KBM-7 (cell line): ENCODE measurements at places on chromosomes 6 and 20.

DNA sequence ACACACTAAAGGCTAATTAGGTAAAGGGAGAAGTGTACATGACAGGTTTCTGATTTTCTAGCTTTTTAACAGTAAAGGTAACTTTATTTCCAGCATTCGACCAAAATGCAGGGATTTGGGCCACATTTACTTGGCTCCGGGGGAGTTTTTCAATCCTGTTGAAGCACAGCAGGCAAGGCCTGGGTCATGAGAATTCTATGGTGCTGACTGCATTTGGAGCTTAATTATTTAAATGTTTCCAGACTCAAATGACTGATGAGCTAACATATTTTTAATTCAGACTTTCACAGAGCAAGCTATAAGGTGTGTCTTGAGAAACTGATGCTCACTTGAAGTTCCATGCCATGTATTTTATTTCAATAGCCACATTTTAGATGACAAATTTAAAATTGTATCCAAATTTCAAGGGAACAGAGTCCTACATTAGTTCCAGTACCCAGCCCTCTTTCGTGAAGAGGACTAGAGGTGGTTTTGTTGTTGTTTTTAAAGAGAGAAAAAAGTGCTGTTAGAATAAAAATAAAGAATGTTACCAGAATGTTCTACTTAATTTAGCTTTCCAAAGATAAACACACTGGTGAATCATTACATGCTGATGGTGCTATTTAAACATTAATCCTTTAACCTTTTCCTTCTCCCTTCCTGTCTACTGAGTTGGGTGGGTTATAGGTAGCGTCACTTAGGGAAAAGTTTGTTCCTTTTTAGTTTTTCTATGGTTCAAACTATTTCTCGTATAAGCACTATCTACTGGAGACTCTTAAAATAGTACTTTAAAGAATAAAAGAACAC, 82.3 kb upstream of the PHACTR2 start:
- no peak for DNase-seq

GRCh38 chr20:19757487-19758132, 448 bp upstream of the RIN2 start:
- peak; percentile 93 for DNase-seq

DNA sequence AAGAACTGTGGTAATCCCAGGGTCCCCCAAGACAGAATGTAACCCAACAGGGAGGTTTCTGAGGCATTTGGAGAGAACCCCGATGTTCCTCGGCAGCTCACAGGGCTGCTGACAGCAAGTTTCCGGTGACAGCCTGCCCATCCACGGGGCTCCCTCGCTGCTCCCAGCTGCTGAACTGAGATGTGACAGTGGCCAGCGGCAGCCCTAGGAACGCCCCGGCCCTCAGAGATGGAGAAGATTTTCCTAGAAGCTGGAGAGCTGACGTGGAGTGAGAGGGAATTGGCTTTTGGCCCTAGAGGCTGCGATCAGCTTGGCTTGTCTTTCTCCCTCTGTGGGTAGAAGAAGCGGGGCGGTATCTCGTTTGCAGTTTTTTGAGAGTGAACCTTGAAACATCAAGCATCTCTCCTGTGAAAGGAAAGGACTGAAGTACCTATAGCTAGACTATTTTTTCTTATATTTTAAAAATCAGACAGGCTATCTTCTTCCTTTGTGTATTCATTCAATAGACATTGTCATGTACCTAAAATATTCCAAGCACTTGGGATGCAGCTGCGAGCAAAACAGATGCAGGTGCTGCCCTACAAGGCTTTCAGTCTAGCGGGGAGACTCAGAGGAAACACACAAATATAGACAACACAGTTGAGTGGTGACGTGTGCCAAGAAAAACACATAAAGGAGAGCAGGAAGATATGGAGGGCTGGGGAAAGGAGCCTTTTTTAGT, 28.4 kb upstream of the NFATC2 start:
- DNase-seq = no peak

DNA sequence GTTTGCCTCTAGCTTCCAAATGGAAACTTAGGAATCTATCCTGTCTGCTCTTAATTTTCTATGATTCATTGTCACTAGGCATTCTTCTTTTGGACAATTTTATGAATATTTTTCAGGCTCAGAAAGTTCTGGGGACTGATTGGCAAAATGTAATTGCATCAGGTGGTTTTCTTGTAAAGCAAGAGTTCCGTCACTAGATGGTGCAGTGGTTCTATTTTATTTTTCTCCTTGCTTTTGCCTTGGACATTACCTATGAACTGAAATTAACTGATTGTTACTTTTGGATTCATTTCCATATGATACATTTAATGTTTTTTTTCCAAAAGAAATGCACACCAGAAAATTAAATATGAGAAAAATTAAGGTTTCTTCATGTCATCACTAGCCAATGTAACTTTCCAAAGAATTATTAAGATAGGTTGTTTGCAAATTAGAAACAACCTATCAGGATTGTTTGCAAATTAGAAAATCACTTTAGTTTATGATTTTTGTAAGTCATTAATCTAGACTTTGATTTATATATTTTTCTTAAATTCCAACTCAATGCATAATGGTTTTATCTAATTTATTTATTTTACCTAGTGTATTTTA, 48.0 kb downstream of the TMEM170B start:
- peak; percentile 74 for DNase-seq

DNA sequence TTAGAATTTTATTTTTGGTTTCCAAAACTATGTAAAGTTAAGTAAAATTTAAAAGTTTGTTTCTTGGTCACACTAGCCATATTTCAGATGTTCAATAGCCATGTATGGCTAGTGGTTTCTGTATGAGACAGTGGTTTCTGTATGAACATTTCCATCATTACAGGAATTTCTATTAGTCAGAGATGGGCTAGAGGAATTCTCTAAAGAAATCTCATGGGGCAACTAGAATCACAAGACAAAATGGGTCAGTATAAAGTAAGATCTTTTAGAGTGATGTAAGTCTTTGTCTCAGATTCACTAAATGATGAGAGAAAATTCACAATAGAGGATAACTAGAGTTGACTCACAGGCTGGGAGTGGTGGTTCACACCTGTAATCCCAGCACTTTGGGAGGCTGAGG, 149.0 kb downstream of the FUT9 start:
- no peak for DNase-seq

- DNase-seq = no peak
These were observed 12.5 kb downstream of the SIRT5 start for GRCh38 chr6:13586603-13587542.

- DNase-seq = no peak
These were observed 970.0 kb upstream of the SLC35B3 start for GRCh38 chr6:9405369-9405768.

GRCh38 chr6:131363947-131364834, 208.8 kb upstream of the ARG1 start:
- DNase-seq = no peak

GRCh38 chr6:14658886-14659561, 541.5 kb downstream of the CD83 start:
- DNase-seq = peak; percentile 88

- no peak for DNase-seq
These were observed 17.9 kb downstream of the PERP start for GRCh38 chr6:138089325-138089724.

- no peak for DNase-seq
These were observed 1407.6 kb downstream of the EPHA7 start for GRCh38 chr6:92011681-92012245.

GRCh38 chr6:151911401-151911800, 103.9 kb downstream of the ESR1 start:
- DNase-seq = no peak

DNA sequence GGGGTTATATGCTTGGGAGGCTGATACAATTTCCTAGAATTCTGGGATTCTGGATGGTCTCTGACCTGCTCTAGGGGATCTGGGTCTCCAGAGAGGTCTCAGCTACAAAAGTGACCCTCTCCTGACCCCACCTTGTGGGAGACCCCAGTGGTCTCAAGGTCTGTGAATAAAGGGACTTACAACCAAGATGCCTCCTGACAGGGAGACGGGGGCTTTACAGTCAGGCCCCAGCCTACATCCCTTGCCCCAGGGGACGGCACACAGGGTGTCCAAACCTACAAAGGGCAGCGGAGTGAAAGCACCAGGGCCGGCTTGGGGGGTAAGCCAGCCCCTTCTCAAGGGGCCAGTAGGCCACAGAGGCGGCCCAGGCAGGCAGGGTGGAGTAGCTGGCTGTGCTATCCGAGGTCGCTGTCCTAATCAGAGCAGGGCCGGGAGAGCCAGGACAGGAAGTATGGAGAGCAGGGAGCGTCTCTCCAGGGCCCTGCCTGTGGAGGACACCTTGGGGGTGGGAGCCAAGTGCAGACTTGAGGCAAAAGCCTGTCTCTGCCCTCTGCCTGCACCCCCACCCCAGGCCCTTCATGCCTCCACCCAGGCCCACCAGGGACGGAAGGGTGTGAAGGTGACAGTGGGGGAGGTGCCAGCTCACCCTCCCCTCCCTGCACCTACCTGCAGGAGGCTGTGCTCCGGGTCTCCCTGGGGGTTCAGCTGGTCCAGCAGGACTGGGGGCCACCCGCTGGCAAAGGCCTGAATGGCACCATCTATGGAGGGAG, 3.5 kb downstream of the GFRA4 start:
- DNase-seq = no peak

GRCh38 chr20:58853976-58854637, 1.6 kb downstream of the GNAS start:
- DNase-seq = no peak

GRCh38 chr6:170108890-170109587, 181.8 kb downstream of the DLL1 start:
- no peak for DNase-seq

DNA sequence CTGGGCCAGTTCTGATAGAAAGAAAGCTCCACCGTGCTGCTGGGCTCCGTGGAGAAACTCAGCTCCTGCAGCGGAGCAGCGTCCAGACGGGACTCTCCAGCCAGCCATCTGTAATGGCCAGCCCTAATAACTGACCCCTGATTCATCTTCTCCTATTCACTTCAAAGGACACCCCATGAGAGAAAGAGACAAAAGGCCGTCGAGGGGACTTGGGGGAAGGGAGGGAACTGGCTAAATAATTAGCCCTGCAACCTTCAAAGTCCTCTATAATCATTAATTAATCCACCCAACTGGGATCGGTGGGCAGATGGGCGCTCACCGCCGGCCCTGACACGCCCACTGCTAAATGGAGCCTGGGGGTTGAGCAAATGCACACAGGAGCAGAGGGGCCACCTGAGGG, 512.4 kb downstream of the CD83 start:
- DNase-seq = no peak

DNA sequence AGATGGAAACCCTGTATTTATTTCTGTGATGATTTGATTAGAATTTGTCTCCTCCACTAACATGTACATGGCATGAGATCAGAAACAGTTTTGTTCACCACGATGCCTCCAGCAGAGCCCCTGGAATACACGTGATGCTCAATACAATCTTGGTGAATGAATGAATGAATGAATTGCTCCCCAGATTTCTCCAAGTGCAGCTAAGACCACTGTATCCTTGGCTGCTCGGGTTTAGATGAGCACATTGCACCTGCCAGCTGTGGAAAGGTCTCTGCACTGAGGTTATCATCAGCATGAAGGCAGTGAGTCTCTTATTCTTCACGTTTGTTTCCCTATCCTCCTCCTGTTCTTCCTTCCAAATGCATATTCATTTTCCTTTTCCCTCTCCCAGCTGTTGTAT, 17.9 kb downstream of the CASS4 start:
- no peak for DNase-seq

DNA sequence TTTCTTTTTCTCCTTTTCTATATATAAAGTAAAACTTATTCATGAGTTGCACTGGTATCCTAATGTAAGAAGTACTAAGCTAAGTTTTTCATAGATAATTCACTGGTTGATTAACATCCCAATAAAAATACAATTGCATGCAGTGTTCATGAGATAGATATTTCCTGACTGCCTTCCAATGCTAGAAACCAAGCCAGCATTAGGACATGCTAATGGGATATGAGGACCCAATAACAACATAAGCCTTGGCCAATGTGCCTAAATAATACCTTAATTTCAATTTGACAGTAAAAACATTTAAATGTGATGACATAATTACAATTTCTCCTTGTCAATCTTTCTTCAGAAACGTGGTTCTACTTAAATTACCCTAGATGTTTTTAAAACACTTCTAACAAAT, 152.7 kb downstream of the RNGTT start:
- no peak for DNase-seq

DNA sequence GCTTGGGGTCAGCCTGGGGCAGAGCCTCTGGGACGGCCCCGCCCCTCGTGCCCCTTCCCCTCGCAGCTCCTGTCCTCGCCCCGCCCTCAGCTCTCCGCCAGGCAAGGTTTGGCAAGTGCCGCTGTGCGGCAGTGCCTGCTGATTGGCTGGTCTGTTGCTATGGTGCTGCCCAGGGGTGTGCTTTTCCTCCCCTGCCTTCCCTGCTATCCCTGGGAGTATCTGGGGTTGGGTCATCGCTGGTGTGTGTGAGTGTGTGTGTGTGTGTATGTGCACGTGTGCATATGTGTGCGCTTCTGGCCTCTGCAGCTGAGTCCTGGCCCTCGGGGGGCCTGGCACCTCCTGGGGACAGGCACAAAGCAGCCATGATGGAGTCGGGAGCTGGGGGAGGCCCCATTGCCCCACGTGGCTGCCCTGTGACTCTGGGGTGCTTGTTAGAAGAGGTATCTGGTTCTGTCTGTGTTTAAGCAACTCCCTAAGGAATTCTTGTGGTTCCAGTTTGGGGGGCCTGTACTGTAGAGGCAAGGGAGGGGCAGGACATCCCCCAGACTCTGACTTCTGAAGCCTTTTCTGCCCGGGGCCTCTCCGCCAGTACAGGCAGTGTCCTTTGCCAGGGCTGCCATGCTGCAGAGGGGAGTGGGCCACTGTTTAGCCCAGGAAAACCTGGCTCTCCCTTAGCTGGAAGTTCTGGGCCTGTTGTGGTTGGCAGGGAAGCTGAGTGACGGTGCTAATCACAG, 6.9 kb downstream of the RTEL1 start:
- DNase-seq = no peak

- DNase-seq = peak; percentile 60
These were observed 33.2 kb upstream of the MYB start for GRCh38 chr6:135147637-135148592.

DNA sequence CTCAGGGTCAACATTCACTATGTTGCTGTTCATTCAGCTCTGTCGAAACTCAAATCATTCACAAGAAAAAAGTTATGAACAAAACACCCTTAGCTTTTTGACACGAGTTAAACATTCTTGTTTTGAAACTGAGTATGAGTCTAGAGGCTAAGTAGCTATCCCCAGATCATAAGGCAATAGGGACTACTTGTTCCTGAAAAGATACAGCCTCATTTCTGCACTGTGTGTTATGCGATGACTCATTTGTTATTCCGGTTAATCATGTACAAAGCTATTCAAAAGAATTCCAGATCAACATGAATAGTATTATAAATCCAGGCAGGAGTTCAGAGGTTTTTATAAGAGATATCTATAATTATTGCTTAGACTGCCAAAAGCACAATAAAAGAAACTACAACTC, 908.0 kb downstream of the QKI start:
- no peak for DNase-seq

- no peak for DNase-seq
These were observed 36.8 kb downstream of the PNLDC1 start for GRCh38 chr6:159836718-159837490.

DNA sequence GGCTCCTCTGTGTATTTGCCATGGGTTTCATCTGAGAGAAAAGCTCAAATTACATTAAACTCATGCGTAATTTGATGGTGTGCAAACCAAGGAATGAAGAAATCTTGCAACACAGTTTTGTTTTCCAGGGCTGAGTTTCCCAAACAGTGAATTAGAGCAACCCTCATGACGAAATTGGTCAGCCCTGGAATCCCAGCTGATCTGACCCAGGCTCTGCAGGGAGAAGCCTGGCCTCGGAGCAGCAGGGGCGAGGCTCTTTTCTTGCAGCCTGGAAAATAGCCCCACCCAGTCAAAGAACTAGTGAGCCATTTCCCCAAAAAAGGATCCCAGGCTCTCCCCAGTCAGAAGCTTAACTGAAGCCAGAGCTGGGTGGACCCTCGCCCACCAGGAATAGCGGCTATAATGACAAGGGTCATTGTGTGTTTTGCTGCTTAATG, 107.3 kb upstream of the SNX9 start:
- DNase-seq = no peak
